Prostate gland (tissue), 2 donors: ENCODE measurements at places on chromosomes 2 and 18.

GRCh38 chr2:62576276-62576939 lies 70.4 kb upstream of the TMEM17 start:
- no peak for DNase-seq

DNA sequence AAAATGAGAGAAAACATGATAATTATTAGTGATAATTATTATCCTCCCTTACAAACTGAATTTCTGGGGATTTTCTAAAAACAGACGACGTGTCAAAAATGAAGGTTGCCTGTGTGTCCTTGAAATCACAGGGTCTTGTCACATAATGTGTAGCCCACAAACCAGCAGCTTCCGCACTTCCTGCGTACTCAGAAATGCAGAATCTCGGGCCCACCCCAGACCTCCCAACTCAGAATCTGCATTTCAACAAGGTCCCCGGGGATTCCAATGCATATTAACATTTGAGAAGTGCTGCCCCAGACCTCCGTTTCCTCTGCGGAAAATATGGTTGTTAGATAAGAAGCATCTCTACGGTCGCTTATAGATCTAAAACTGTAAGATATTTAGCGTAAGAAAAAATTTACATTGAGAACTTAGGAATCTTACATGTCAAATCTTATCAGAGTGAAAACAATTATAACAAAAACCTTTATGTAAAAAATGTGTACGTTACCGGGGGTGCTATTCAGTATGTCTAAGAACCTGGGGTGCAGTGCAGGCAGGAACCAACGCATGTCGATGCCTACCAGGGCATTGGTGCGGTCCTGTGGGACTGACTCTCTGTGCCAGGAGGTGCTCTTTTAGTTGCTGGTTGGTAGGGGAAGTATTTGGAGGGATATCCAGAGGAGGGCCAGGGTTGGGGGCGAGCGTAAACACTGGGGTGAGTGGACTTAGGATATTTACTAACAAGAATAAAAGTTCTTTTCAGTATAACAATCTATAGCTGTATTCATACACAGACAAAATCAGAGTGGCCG lies 15.2 kb downstream of the CDKL4 start:
- DNase-seq = no peak

DNA sequence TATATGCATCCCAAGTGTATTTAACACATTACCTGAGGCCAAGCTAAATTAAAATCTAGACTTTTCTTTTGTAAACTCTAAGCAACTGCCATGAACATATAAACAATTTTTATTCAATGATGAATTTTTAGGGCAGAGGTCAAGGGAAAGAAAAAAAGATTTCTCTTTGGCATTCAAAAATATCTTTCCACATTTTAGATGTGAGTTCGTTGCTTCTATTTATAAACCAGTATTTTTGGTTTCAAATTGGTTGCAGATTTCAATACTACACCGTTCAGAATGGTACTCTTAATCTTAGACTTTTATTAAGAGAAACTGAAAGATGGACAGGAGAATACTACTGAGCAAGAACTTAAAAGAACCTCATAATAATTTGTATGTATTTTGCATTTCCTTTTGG lies 293.6 kb upstream of the CCDC68 start:
- no peak for DNase-seq

- DNase-seq = no peak
Observed at GRCh38 chr2:171166328-171166983, 5.8 kb upstream of the TLK1 start.

- no peak for DNase-seq
Observed at GRCh38 chr2:144432921-144433320, 87.0 kb downstream of the ZEB2 start.

DNA sequence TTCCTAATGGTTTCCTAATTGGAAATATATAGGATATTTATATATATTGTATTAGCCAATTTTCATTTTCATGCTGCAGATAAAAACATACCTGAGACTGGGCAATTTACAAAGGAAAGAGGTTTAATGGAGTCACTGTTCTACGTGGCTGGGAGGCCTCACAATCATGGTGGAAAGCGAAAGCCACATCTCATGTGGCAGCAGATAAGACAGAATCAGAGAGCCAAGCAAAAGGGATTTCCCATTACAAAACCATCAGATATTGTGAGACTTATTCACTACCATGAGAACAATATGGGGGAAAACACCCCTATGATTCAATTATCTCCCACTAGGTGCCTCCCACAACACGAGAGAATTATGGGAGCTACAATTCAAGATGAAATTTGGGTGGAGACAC lies 242.5 kb upstream of the NETO1 start:
- DNase-seq = no peak

DNA sequence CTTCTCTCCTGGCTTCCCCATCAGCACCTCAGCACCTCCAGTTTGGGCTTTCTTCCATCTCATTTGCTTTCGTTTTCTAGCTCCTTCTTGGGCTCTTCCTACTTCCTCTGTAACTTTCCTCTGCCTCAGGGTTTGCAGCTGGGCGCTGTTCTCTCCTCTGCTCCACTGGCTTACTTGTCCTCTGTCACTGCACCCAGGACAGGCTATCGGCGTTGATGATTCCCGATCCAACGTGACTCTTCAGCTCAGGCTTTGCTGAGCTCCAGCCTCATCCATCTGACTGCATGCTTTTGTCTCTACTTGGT lies 362.4 kb downstream of the CYRIA start:
- no peak for DNase-seq

DNA sequence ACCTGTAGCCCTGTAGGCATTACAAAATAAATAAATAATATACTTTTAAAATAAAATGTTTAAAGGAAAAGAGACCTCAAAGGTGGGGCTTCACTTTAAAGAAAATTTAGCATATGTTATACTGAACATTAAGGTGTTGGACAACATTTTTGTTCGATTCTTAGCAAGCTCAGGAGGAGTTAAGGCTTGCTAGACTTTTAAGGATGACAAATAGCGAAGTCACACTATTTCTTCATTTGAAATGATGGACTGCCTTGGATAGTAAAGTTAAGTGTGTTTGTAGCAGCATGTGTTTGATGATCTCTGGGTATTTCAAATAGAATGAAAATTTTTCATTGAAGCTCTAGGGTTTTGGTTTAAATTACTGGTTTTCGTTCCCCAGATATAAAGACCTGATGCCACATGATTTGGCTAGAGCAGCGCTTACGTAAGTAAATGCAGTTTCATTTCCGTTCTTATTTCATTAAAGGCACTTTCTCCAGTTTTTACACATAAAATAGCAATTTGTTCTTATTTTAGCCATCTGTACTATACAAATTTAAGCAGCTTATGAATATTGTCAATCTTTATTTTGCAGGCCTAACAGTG lies 24.9 kb downstream of the HADHB start:
- DNase-seq = no peak

- no peak for DNase-seq
Observed at GRCh38 chr18:49638891-49639557, 77.2 kb downstream of the LIPG start.

DNA sequence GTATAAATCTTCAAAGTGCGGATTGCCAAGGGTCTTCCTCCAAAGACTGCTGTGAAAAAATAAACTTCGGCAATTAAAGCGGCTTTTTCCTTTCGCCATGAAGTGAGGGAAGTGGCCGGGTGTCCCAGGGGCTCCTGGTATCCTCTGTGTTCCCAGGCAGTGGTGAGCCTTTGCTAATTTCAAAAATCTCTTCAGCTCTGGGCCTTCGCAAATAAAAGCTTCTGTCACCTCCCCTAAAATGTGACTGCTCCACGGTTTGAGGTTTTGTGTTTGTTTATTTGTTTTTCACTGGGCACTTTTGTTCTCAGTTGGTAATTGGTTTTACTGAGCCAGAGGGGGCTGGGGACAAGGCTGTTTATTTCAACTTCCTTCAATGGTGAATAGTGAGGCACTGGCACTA lies 270.1 kb upstream of the POU3F3 start:
- no peak for DNase-seq

GRCh38 chr2:221571025-221571550 lies 1.0 kb downstream of the EPHA4 start:
- DNase-seq = no peak

GRCh38 chr18:48595703-48596218 lies 56.9 kb downstream of the CTIF start:
- DNase-seq = no peak

DNA sequence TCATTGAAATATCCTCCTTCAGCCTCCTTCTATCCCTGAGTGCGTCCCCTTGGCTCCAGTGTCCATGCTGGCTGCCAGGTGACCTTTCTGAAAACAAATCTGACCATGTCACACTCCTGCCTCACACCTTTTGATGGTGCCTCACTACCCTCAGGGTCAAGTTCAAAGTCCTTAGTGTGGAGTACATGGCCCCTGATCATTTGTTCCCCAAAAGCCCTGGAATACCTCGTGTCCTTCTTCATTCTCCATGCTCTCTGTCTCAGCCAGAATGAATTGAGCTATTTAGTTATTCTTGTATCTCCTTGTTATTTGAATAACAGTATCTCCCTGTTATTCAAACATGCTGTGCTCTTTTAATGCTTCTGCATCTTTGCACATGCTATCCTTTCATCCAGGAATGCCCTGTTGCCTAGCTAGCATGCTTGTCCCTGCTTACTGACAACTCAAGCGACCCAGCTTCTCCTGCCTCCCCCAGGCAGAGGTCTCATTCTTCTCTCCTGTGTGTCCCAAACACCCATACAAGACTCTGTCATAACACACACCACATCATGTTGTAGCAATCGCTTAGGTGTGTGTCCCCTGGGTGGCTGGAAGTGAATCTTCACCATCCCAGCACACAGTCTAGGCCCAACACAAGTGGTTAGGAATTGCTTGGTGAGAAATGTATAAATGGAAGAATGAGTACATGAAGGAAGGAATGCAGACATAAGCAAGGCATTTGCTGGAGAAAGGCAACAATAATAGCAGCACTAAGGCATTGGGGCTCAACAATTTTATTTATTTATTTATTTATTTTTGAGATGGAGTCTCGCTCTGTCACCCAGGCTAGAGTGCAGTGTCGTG lies 144.0 kb downstream of the DDX1 start:
- no peak for DNase-seq

DNA sequence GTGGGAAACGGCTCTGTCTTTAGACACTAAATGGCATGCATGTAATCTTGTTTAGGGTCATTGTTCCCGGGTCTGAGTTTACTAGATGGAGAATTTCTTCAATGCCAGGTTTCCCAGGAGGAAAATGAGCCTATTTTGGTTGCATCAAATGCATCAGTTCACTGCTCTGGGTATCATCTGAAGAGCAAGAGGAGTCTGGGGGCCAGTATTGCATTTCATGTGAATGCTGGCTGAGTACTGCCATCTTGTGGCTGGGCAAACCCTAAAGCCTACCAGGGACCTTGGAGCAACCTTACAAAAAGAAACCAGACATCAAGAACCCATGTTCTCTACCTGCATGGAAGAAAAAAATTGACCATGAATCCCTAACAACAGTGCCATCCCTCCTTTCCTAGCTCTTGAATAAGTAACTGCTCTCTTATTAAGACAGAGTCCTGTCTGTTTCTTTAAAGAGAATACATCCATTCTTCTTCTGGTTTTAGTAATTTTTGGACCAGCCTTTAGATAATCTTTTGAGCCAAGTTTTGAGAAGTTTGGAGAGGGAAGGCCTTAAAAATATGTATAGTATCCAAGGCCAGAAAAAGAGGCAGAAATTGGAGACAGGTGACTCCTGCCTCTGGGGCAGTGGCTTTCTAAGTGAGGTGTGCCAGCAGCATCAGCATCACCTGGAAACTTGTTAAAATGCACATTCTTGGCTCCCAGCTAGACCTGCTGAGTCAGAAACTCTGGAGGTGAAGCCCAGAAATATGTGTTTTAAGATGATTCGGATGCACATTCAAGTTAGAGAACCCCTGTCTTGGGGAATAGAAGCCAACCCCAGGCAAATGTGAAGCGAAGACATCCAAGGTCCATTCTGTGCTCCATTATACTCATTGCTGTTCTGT lies 261.0 kb upstream of the CXCR4 start:
- DNase-seq = peak; percentile 14

DNA sequence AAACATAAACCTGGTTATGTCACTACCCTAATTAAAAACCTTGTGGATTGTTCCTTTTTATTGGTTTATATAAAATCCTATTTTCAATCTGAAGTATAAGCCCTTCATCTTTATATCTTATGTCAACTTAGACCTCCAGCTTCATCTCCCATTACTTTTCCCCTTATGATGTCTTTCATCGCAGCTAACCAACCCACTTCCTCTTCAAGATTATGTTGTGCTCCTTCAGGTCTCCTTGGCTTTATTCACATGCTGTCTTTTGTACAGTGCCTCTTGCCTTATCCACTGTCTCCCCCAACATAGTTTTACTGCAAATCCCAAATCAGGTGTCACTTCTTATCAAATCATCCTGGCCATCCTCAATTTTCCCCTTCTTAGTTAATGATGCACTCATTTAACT lies 25.9 kb downstream of the MBD5 start:
- DNase-seq = no peak

- peak; percentile 7 for DNase-seq
Observed at GRCh38 chr2:79788952-79789651, 276.3 kb downstream of the CTNNA2 start.

DNA sequence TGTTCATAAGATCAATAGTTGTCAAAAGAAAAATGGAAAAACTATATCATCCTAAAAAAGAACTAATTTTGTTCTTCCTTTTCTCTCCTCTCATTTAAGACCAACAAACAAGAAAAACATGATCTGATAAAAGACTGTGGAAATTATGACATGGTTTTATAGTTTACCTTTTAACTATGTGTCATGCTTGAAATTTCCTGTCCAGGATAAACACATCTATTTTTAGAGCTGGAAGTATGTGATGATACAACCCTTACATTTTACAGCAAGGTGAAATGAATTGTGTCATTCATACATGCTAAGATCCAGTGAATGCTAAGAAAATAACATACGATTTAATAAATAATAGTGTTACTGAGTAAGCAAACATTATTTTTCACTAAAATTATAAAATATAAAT lies 89.9 kb downstream of the GULP1 start:
- no peak for DNase-seq

DNA sequence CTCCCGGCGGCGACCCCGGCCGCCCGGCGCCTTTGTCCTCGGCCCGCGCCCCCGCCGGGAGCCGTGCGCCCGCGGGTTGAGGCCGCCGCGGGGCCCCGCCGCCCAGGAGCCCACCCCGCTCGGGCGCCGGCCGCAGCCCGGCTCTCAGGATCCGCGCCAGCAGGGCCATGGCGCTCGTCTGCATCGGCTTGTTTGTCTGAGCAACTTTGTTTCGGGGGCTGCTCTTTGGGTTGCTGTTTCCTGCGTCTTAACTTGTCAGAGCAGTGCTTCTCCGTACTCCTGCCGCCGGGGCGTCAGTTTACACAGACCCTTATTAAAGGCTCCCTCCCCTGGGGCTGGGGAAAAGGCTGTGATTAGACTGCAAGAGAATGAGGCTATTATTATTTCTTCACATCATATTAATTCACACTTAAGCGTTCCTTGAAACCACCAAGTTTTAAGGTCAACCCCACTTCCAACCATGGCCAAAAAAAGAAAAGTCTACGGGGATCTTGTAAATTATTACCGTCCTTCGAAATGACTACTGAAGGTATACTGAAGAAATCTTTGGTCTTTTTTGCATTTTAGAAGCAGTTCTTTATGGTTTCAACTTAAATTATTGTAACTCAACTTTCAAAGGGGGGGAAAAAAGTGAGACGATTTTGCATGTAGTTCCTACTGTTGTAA lies at the start of gene CYP27C1:
Gene CYP27C1 (minus strand): TSS at position 198 of the 666 bp plus-strand sequence. CDS start 29 bp downstream, at position 169.
- no peak for DNase-seq

- DNase-seq = no peak
Observed at GRCh38 chr18:74278058-74278457, 13.7 kb downstream of the CYB5A start.

- DNase-seq = no peak
Observed at GRCh38 chr2:52445686-52446085, 1321.9 kb upstream of the CHAC2 start.

- no peak for DNase-seq
Observed at GRCh38 chr2:177711483-177712265, 319.1 kb downstream of the AGPS start.

GRCh38 chr2:119232666-119232993 lies 9.0 kb downstream of the STEAP3 start:
- DNase-seq = no peak

GRCh38 chr2:61694312-61695274 lies 156.4 kb upstream of the XPO1 start:
- DNase-seq = peak; percentile 94
